H7 (cell line): ENCODE measurements at places on chromosomes 13 and 19.

- DNase-seq, result no peak
These were observed 73.6 kb downstream of the SIPA1L3 start for GRCh38 chr19:37980419-37981170.

GRCh38 chr13:97948041-97948440 lies 5.4 kb upstream of the IPO5 start:
- DNase-seq, result no peak

- no peak for DNase-seq
These were observed 637.8 kb upstream of the KLF12 start for GRCh38 chr13:74771964-74772363.

- no peak for DNase-seq
These were observed 362.6 kb downstream of the KLF5 start for GRCh38 chr13:73421310-73421912.

GRCh38 chr13:73228546-73228945 lies 169.7 kb downstream of the KLF5 start:
- DNase-seq, result no peak

- DNase-seq, result no peak
These were observed 232.2 kb downstream of the GGACT start for GRCh38 chr13:100356426-100356825.

DNA sequence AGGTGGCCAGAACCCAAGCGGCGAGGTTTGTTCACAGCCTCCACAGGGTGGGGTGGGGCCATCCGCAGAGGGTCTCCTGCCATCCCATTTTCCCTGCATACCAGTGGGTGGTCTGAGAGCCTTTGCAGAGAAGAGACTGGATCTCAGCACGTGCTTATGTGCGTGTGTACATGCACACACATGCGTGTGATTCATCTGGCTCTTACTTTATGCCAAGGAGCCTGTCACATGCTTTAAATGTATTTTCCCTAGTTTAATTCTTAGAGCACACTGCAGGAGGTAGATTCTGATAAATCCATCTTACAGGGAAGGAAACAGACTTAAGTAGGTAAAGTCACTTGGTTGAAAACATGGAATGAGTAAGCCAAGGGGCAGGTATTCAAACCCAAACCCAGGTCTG lies 47.1 kb downstream of the CAPN12 start:
- peak; percentile 45 for DNase-seq

GRCh38 chr19:38079926-38080380 lies 144.1 kb downstream of the DPF1 start:
- peak; percentile 59 for DNase-seq

- DNase-seq, result no peak
These were observed 239.9 kb upstream of the SLC10A2 start for GRCh38 chr13:103306163-103306562.
